ENCODE measurements at places on chromosomes 7 and 10. TPM values are rescaled to one million over a fixed set of nuclear protein-coding genes. Genes with fewer than 3 reads are reported as not detected.

DNA sequence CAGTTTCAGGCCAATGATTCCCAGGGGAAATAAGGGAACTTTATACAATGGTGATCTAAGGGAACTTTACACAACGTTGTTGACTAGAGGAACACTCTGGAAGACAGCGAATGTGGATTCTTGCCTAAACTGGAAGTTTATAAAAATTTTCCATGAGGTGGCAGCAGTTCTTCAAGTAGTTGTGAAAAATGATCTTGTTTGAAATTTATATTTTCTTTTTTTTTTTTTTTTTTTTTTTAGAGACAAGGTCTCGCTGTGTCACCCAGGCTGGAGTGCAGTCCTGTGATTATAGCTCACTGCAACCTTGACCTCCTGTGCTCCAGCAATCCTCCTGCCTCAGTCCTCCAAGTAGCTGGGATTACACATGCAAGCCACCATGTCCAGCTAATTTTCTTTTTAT, 32.1 kb upstream of the GTF2I start:
- DNase-seq: no peak

GRCh38 chr7:42103456-42103855, 133.6 kb downstream of the GLI3 start:
- DNase-seq: no peak

DNA sequence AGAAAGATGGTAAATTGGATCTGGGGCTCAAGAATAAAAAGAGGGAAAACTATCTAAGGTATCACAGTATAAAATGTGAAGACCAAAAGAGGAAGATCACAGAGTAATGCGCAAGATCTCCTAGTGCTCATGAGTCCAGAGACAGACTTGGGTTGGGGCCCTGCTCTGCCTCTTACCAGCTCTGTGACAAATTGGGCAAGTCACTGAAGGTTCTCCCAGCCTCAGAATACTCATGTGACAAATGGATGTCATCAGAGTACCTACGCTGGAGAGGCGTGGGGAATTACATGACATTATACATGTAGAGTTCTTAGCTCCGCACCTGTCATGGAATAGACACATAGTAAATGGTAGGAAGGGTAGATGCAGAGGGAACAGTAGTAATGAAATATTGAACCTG, 124.4 kb downstream of the DOCK4 start:
- DNase-seq: no peak

DNA sequence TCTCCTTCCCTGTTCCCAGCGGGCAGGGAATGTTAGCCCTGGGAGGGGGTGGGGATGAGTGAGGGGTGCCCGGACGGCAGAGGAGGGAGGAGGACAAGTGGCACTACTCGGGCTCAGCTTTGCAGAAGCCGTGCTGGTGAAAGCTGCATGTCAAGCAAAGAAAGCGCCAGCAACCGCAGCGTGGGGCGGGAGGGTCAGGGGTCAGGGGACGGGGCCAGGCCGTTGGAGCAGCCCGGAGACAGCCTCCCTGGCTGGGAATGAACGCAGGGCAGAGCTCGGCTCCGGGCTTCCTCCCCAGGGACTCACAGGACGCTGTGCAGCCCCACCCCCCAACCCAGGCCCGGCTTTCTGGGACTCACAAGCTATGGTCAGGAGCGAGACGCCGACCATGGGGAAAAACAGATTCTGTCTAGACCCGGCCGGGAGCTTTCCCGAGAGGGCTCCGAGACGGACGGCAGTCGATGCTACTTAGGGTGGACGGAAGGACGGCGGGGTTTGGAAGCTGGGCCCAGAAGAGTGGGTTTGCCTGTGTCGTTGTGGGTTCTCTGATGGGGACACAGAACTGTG, 113.4 kb downstream of the VIPR2 start:
- peak; percentile 77 for DNase-seq

- DNase-seq: no peak
Observed at GRCh38 chr7:108415821-108416536, 40.3 kb downstream of the NRCAM start.

DNA sequence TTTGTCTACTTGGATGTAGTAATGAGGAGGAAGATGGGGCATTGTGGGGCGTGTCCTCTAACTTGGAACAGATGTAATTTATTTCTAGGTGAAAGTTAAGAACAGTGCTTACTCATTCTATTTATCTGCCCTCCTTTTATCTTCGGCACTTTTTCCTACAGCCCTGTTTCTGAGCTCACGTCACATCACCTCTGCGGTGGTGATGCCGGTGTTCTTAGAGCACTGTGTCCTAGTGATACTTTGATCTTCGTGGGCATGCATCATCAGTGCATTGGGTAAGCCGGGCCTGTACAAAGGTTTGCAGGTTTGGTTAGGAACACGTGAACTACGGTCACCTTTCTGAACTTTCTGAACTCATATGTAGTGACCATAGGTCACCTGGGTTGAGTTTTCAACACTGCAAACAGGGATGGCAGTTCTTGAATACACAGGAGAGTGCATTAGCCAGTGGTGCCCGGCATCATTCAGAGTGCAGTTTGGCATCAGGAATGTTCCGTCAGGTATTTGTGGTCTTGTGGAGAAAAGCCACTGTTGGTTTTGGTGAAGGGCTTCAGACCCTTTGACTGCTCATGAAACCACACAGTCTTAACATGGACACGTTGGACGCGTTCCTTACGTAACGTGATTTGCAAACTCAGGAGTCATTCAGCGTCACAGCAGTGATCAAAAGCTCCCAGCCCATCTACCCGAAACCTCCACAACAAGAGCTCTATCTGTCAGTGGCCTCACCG, 5.6 kb downstream of the POR start:
- DNase-seq: no peak

DNA sequence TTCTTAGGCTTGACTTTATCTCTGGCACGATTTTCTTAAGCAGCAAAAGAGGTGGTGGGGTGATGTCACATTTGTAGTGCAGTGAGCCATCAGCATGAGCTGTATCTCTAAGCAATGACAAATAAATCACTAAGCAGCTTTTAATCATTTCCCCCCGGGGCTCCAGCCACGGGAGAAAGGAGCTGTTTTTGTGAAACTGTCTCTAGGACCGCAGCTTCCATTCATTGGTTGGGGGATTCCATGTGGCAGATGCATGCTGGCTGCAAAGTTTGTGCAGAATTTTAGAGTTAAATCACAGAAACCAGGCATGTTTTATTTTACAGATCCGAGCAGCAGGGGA, 464 bp downstream of the KIAA1217 start:
- DNase-seq: no peak

GRCh38 chr10:68924593-68924992, 23.5 kb downstream of the DDX50 start:
- DNase-seq: no peak

DNA sequence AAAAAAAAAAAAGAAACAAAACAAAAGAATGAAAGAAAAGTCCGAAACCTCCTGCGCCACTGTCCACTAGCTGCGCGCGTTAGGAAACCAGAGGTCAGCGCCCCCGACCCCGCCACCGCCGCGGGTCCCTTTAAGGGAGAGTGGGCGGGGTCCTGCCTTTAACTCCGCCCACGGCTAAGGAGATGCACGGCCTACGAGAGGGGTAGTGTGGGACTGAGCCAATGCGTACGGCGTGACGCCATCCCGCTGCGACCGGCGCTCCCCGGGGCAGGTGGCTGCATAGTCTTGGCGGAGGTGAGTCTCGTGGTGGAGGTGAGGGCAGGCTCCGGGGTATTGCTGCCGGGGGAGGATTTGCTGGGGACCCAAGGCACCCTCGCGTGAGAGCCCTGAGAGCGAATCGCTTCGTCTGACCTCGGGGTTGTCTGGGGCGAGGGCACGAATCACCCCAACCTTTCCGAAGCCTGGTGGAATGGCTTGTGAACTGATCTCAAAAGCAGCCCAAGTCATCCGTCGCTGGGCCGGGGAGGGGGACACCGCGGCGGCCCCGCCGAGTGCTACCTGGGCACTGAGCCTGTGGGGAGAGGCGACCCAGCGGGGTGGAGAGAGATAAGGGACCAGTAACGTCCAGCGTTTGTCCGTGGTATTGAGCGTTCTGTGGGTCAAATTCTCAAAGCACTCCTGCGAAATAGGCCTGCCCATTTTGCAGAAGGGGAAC, at the start of gene MRPS17:
TSS of gene MRPS17 (plus strand) at position 241 of the 715 bp plus-strand sequence. CDS start 1,319 bp downstream, outside the sequence.
- DNase-seq: peak; percentile 94

GRCh38 chr7:70738151-70738885, 393.6 kb upstream of the GALNT17 start:
- no peak for DNase-seq

DNA sequence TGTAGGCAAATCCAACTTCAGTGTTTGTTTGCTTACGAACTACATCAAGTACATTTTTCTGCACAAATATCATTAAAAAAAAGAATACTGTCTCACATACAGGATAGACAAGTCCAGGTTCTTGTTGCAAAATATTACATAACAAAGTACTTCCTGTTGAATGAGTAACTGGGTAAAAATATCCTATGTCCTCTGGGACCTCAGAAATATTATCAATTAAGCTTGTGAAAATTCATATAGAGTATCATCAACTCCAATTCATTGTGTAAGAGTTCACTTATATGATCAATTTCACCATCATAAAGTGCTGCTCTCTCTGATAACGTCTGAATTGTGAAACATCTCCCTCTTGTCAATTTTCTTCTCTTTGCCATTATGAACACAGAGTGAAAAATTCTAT, 22.6 kb downstream of the HERC4 start:
- no peak for DNase-seq

GRCh38 chr7:13821152-13821787, 168.2 kb downstream of the ETV1 start:
- DNase-seq: no peak

- DNase-seq: no peak
Observed at GRCh38 chr10:3893901-3894563, 109.0 kb upstream of the KLF6 start.

- no peak for DNase-seq
Observed at GRCh38 chr10:13959443-13960359, 371.0 kb downstream of the FRMD4A start.

DNA sequence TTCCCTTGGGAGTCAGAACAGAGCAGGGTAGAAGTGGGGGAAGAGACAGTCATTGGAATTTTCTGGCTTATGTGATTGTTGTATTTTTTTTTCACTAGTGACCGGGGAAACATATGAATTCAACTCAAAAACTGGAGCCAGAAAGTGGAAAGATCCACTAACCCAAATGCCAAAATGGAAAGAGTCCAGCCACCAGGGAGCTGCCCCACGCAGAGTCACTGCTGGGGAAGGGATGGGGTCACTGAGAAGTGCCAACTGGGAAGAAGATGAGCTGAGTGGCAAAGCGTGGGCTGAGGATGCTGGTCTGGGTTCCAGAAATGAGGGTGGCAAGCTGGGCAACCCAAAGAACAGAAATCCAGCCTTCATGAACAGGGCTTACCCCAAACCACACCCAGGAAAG, 69.2 kb downstream of the CDHR3 start:
- peak; percentile 33 for DNase-seq

The TMEM139 gene
- polyA plus RNA-seq: 26.4 TPM

The PRPS1L1 gene
- not detected for polyA plus RNA-seq

The KCND2 gene
- polyA plus RNA-seq: 0.15 TPM

The ABCC2 gene
- not detected for polyA plus RNA-seq

The EBF3 gene
- polyA plus RNA-seq: 1.3 TPM

The RASA4 gene
- 5.4 TPM for polyA plus RNA-seq

The TEX36 gene
- not detected for polyA plus RNA-seq

The MOGAT3 gene
- polyA plus RNA-seq: 3.6 TPM

Measured in sigmoid colon (tissue), 7 donors.